Suppressor macrophage treated with lipopolysaccharide for 1 hour (primary cell): ENCODE measurements at places on chromosomes 7 and 10.
A peak's percentile ranks its signal among the peaks of the same experiment; 100 is the strongest.

DNA sequence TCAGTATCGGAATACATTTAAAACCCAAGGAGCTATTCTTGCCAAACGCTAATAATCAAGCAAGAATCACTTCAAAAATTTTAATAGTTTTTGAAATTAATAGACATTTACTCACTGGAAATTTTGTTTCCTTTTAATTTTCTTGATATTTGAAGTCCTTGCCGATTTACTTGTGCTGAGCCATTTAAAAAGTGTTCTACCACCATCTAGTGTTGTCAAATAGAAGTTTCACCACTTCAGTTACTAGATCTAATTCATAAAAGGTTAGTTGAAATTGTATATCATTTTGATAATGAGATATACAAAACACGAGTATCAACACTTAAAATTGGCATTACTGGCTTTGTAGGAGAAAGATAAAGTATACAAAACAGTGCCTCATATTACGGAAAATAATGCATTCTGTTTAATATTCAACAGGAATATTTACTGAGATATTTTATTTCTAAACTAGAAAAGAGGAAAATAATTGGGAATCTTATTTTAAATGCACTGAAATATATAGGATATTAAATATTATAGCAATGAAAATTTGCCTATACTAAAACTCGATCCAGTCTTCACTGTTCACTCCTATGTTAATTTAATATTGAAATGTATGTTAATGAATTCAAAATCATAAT lies 664.8 kb upstream of the SEMA3D start:
- peak; percentile 24 for DNase-seq

GRCh38 chr7:139580435-139580834 lies 57.0 kb downstream of the CLEC2L start:
- DNase-seq: no peak

GRCh38 chr10:76051007-76051936 lies 619.8 kb downstream of the LRMDA start:
- DNase-seq: no peak

DNA sequence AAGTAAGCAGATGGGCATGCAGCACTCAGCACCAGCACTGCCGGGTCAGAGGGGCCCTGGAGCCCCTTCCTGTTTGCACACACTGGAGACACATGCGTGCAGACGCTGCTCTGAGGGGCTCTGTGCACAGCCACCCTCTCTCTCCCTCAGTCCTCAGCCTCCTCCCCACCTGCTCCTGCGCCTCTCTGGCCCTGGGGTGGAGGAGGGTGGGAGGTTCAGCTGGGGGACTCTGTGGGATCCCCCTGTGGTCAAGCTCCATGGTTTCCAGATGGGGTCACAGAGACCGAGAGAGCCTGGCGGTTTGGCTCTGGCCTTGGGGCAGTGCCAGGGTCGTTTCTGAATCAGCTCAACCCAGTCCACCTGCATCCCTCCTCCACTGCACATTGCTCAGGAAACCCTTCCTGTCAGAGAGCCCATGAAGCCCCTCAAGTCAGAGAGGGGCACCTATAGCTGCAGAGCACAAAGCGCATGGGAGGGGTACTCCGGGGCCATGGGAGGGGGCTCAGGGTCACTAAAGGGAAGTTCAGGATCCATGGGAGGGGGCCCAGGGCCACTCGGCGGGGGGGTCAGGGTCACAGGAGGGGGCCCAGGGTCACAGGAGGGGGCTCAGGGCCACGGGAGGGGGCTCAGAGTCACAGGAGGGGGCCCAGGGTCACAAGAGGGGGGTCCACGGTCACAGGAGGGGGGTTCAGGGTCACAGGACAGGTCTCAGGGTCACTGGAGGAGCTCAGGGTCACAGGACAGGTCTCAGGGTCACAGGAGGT lies 161.7 kb downstream of the ADARB2 start:
- no peak for DNase-seq

DNA sequence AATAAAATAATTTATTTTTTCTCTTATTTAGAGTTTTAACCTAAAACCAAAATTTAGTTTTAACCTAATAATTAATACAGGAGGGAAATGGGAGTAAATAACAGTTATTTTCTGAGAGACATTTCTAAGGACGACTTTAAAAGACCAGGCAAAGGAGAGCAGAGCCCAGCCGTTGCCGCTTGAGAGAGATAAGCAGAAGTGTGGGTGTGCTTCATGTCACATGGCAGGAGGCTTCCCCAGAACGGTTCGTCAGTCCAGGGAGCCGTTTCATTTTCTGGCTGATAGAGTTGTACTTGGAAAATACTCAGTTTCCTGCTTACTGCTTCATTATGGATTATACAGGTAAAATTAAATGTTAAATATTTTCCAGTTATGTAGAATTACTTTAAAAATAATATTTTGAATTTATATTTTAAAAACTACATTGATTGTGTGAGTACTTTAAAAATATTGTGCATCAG lies 61.4 kb downstream of the ST7 start:
- DNase-seq: peak; percentile 85

GRCh38 chr7:101631224-101631714 lies 2.2 kb upstream of the MYL10 start:
- DNase-seq: no peak

DNA sequence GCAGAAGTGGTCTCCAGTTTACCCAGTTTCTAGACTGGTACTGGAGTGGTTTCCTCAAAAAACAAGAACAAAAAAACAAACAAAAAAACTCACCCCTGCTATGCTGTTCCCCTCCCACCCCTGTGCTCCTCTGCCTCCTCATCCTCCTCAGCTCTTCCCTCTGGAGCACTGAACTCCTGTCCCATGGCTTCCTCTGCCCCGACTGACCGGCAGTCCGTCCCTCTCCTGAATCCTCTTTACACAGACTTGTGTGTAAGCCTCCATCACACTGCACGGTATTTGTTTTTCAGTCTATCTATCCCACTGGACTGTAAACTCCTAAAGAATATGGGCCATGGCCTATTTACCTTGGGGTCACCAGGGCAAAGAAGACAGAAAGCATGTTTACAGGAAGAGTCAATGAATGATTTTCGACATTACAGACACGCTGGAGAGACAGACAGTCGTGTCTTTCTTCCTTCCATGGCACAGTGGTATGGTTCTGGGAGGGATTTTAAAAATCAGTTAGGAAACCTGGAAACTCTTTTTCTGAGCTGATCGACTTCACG lies 265.3 kb downstream of the GLI3 start:
- DNase-seq: no peak

DNA sequence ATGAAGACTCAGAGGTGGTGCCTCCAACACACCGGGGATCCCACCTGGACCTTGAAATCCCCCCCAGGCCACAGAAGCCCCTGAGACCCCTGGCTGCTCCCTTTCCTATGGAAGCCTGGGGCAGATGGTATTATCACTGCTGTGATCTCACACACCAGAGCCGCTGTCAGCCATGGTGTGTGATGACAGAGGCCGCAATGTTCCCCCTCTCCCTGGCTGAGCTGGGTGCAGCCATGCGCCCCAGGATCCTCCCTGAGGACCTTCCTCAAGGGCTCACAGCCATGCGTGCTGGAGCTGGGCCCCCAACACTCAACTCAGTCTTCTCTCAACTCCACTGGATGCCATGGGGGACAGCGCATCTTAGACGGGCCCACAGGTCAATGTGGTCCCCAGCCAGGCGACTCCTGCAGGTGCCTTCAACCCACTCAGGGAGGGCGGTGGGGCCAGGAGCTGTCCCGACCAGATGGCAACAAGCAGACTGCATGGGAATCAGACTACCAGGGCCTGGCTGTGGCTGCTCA lies 44.9 kb downstream of the VIPR2 start:
- no peak for DNase-seq

GRCh38 chr7:158157460-158157859 lies 430.2 kb downstream of the PTPRN2 start:
- no peak for DNase-seq

DNA sequence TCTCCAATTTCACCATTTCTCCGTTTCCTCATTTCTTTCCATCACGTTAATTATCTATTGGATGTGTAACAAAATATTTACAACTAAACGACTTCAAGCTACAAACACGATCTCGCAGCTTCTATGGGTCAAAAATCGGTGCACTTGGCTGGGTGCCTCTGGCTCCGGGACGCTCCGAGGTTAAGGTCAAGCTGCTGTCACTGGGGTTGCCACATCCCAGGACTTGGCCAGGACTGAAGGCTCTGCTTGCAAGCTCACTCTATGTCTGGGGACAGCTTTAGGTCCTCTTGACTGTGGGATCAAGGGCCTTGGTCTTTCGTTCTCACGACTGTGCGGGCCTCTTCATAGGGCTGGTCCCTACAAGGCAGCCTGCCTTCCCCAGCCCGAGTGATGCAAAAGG lies 159.7 kb downstream of the CCDC3 start:
- no peak for DNase-seq

DNA sequence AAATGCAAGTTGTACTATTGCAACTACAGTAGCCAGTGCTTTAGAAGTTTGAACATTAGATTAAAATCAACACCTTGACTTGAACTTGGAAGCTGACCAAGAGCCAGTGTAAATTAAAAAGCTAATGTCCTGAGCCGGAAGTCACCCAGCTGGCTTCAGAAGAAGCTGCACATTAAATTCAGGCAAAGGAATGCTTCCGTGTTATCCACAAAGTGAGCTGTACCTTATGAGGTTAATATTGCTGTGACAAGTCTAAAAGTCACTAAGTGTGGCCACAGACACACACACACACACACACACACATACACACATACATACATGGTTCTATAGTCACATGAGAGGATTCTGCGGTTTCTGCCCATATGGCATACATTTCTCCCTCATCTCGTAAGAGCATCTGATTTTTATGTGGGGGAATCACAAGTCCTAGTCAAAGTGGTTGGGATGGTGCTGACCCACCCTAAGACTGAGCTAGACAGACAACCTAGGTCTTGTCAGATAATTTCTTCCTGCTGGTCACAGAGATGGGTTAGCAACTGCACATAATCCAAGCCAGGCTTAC lies 612.9 kb downstream of the SORCS1 start:
- DNase-seq: no peak

- no peak for DNase-seq
Measured at GRCh38 chr7:102106625-102107024, 180.0 kb upstream of the SH2B2 start.

DNA sequence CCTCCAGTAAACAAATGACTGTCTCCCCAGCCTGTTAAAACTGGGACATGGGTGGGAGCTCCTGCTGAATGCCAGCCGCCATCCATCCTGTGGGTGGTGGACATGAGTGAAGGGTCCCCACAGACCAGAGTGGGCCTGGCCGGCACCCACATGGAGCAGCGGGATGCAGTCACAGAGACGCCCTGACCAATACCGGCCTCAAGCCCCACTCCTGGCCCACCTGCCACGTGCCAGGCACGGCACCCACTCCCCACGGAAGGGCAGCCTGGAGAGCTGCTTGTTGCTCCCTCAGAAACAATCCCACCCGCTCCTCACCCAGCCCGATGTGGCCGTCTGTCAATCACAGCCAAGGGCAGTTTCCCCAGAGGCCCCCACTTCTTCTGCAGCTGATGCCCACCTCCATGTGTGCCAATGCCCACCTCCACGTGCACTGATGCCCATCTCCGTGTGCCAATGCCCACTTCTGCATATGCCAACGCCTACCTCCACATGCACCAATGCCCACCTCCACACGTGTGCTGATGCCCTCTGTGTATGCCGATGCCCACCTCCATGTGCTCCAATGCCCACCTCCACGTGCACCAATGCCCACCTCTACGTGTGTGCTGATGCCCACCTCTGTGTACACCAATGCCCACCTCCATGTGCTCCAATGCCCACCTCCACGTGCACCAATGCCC lies 42.8 kb upstream of the DNAAF5 start:
- no peak for DNase-seq
